ENCODE measurements at places on chromosomes 3 and 15.

DNA sequence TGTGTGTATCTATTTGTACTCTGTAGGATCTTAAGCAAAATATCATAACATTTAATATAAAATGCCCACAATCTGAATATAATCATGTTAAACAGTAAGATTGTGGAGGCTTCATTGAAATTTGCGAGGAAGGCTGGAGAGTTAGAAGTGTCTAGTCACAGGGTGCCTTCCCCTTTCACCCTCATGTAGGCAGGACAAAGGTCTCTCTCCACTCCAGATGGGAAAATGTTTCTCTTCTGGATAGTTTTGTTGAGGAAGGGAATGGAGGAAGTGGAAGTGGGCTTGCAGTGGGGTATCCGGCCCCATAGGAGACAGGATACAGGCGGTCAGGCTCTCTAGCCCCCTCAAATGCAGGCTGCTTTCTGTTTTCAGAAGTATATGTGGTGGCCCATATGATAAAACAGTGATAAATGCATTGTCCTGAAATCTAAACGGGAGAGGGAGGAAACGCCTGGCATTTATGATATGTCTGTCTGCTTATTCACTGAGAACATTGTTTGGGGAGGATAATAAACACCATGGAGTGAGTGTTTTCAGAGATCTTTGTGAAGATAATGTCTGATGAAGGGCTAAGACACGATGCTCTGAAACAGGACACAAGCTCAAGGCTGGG, 13.3 kb upstream of the MYZAP start:
- no peak for DNase-seq

- no peak for DNase-seq
Measured at GRCh38 chr3:112634786-112635541, 6.0 kb downstream of the CCDC80 start.

DNA sequence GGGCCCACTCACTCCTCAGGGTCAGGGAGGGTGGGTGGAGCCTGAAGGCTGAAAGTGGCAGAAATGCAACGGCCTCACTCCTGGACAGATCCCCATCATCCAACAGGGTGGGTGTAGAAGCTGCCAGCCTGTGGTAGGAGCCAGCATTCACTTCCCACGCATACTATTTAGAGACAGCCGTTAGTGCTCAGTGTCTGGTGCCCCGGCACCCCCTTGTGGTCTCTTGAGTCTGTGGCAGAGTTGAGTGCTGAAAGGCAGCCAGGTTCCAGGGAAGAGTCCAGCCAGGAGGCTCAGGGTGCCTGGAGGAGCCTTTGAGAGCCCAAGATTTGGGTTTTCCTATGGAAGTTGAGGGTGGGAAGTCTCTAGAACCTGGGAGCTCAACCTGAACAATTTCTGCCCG, 2.1 kb upstream of the GNAT1 start:
- DNase-seq = peak; percentile 23

- no peak for DNase-seq
Measured at GRCh38 chr3:154540950-154541604, 111.1 kb upstream of the GPR149 start.

GRCh38 chr3:76065964-76066363, 280.6 kb upstream of the ZNF717 start:
- no peak for DNase-seq

- DNase-seq = no peak
Measured at GRCh38 chr3:110521019-110521418, 550.6 kb upstream of the NECTIN3 start.

- no peak for DNase-seq
Measured at GRCh38 chr15:101001796-101002195, 82.6 kb downstream of the LRRK1 start.

DNA sequence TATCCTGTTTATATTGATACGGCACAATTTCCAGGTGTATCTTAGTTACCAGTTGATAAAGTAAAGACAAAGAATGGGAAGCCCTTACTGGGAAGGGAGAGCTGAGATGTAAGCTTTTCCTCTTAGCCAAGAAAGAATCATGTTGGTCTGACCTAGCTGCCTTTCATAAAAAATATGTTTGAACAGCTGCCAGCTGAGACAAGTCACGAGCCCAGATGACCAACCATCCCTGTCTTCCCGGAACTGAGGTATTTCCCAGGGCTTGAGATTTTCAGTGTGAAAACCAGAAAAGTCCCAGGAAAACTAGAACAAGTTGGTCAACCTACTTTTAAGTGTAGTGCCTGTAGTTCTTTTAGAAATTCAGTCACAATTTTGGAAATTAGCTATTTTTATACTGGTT, 3.6 kb upstream of the MYH15 start:
- no peak for DNase-seq

DNA sequence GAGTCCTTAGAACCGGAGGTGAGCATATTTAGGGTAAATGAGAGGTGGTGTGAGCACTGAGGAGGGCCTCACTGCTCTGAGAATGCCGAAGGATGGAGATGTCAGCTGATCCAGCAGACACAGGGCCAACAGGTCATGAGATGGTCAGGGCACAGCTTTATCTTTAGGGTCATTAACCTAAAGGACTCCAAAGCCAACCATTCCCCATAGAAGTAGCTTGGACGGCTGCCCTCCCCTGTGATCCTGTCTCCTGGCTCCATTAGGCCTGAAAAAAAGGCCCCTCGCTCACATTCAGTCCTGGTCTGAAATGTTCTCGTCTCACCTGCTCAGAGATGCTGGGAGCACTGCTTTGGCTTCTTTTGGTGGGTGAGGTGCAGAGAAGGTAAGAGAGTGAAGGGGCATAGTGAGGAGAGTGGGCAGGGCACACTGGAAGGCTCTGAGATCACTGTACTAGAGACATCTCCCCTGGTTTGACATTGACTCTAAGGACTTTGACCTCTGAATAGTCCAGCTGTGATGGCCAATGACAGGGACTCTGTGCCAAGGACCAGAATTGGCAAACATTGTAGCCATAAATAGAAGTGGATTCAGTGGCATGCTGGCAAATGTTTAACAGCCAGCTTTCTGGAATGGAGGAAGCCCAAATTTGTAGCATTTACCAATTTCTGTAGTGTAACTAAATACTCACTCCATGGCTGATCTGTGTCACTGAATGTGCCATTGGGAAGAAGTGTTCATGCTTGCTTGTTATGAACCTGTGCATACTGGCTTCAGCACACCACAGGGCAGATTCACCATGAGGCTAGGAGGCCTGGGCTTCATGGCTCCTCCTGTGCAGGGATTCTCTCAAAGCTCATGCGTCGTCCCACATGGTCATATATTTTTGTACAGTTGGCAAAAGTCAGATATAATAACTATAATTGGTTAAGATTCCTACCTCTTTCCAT, 76.2 kb upstream of the MRPS22 start:
- DNase-seq = no peak

- DNase-seq = peak; percentile 27
Measured at GRCh38 chr3:41202834-41203345, 3.6 kb downstream of the CTNNB1 start.

DNA sequence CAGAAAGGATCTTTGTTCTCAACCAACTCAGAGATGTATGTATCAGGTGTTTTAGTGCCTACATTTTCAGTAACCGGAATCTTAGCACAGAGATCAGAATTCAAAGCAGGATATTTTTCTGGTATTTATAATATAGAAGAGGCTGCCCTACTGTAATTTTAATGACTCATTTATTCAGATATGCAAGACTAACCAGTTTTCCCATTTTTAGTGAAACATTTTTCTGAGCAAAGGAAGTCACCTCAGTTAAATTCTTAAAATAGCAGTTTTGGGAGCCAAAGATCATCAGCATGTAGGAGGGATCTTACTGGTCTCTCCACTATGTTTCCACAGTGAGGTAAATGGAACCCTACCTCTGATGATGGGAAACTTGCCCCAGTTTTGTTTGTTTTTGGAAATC, 42.0 kb downstream of the SRP14 start:
- no peak for DNase-seq

- DNase-seq = no peak
Measured at GRCh38 chr3:181955566-181955965, 243.8 kb downstream of the SOX2 start.

DNA sequence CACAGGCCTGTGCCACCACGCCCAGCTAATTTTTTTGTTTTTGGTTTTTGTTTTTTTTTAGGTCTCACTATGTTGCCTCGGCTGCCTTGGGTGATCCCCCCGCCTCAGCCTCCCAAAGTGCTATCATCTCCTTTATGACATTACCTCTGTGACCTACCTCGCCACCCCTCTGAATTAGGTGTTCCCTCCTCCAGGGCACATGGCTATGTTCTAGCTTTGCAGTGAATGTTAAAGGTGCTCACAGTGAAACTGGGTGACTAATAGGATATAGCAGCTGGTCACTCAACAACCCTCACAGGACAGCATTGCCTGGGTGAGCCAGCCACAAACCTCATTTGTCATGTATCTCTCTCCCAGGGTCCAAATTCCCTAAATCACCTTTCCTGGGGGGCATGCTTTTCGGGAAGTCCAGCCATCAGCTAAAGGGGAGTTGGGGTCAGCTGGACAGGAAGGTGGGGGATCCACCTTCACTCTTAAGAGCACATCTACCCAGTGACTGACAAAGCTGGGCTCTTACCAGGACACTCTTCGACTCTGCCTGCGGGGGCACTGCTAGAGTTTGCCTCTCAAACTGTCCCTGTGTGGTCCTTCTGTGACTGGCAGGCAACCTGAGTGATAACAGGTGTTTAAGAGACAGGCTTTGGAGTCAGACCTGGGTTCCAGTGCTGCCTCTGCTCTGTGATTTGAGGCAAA, 1.6 kb upstream of the TTLL3 start:
- DNase-seq = peak; percentile 37

DNA sequence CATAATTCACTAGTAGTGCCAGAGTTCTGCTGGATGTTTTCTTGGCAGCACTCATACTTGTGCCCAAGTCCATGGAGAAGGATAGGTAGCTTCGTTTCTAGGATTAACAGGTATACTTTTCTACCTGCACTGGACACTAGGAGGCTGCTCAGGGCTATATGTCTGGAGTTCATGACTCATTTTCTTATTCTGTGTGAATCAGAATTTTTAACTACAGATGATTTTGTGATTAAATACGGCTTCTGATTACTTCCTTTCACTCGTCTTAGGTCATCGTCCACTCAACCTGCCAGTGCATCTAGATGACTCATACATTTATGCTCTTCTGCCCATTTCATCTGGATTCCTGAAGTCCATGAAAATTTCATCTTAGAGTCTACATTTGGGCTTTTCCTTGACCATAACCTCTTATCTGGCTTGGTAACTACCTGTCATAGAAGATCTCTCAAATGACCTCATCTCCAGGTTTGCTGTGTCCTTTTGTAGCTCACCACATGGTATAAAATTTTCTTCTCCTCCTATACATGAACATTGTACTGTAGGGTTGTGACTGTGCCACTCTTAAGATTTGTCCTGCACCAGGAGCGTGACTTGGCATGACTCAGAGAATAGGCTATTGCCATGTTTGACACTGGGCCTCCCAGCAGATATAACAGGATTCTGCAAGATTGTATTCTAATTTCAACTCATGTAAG, 66.7 kb upstream of the GCSAM start:
- no peak for DNase-seq

DNA sequence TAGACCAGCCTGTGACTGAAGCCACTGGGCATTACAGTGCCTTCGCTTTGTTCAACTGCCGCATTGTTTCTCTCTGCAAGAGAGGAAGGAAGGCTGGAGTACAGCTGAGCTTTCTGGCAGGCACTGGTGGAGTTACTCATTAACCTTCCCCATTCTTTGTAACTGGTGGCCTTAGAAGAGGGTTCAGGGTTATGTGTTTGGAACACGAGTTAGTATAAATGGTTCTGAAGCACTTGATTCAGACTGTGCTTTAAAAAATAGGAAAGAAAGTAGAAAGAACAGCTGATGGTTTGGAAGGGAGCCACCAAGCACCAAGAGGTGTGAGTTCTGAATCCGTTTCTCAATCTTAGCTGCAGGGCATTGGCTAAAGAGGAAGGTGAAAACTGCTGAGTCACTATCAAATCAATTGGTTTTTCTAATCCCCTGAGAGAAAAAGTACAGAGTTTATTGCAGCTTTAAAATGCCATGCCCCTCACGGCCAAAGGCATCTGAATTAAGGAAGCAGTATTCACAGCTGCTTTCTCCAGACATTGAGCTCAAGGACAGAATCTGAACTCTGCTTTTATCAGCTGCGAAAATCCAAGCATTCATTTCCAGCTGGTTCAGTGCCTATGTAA, 3.6 kb downstream of the HGD start:
- DNase-seq = no peak

DNA sequence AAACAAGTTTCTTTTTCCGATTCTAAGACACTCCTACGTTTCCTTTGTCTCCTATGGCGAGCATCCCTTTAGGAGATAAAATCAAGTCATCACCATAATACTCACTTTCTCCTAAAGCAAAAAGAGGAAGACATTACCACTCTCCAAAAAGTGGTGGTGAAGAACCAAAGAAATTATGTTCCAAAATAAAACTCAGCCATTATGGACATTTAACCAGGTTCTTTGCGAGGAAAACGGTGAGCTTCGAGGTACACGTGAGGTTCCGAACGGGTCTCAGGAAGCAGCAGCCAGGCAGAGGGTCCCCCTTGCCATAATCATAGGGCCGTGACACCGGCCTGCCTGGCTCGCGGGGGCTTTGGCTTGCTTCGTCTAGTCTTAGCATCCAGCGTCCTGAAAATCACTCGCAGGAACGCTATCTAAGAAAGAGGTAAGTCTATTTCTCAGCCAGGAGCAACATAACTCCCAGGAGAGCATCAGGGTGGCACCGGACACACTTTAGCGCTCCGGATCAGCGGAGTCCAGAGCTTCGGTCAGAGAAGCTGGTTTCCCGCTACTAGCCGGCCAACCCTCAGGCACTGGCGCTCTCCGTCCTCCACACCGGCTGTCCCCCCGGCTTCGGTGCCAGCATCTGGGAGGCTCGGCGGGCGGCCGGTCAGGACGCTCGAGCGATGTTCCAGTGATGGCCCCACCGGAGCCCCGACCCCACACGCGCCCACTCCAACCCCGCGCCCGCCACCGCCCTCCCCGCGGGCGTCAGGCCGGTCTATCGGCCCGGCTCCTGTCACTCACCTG, 581 bp downstream of the IP6K1 start:
- peak; percentile 47 for DNase-seq

- no peak for DNase-seq
Measured at GRCh38 chr15:96064351-96064756, 266.1 kb upstream of the NR2F2 start.

GRCh38 chr15:75202251-75203016, 752 bp downstream of the C15orf39 start:
- DNase-seq = peak; percentile 58

DNA sequence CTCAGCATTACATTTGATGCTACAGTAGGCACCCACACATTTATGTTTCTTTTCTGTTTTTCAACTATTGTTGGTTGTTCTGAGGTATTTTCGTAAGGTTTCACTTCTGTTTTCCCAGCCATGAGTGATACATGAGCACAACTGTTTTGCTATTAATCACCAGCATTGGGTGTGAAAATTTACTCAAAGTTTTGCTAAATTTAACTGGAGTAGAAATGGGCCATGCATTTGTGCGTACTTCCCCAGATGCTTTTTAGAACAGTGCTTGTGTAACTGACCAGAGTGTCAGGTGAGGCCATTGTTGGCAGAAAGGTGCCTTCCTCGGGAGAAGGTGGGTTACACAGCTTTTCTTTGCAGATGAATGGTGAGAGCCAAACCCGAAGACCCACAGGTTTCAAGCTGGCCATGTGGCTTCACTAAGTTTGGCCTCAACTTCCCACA, 70.4 kb downstream of the ST6GAL1 start:
- DNase-seq = no peak

GRCh38 chr3:129248286-129248979, 973 bp upstream of the COPG1 start:
- no peak for DNase-seq
